ENCODE measurements at places on chromosomes 7 and 10. TPM values are rescaled to one million over a fixed set of nuclear protein-coding genes. Genes with fewer than 3 reads are reported as not detected.

Gene HOXA3
- 12.0 TPM for total RNA-seq

Gene MYL10
- total RNA-seq: not detected

DNA sequence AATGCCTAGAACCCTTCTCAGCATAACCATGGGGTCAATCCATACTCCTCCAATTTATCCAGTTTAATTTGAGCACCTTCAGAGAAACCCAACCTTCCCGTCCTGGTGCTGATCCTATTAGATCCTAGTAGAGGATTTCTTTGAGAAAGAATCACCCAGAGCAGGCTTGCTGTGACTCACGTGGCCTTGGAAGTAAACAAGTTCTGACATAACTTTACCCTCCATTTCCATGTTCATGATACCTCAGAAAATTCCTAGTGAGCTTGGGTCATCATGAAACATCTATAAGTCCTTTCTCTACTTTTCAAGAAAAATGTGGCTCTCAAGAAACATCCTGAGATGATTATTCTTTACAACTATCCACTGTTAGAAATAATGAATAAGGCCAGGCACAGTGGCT lies 71.7 kb downstream of the PRLHR start:
- no peak for DNase-seq

DNA sequence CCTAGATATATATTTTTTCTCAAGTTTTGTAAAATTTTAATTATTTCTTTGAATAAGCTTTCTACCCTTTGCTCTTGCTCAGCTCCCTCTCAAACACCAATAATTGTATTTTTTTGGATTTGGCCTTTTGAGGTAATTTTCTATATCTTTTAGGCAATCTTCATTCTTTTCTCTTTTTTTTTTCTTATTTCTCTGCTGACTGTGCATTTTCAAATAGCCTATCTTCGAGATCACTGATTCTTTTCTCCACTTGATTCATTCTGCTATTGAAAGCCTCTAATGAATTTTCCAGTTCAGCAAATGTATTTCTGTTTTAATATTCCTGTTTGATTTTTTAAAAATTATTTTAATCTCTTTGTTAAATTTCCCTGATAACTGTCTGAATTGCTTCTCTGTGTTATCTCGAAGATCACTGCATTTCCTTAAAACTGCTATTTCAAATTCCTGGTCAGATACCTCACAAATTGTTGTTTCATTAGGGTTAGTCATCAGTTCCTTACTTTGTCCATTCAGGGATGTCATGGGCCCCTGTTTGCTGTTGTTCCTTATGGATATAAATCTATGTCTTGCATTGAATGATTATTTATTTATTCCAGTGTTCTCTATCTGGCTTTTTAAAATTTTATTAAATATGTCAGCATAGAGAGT lies 100.1 kb upstream of the UNC5B start:
- DNase-seq: peak; percentile 31

- DNase-seq: no peak
Measured at GRCh38 chr7:105987046-105987445, 24.0 kb downstream of the CDHR3 start.

GRCh38 chr10:101301111-101301731 lies 52.7 kb upstream of the BTRC start:
- peak; percentile 44 for DNase-seq

Gene PNLIPRP2
- total RNA-seq: not detected

GRCh38 chr10:95346715-95347401 lies 56.1 kb upstream of the PDLIM1 start:
- DNase-seq: peak; percentile 23

DNA sequence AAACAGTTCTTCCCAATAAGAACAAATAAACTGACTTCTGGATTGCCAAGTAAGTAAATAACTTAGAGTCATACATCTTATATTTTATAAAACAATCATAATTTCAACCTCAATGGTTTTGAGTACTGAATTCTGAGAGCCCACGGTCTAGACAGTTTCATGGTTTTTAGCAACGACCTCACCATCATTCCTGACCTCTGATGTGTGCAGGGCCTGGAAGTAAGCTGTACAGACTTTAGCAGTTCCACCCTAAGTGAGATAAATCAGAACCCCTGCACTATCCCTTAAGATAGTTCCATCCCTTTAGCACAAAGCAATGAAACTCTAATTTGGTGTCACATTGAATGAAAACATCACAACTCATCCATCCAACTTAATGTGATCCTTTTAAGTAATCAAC lies 86.0 kb downstream of the NEBL start:
- DNase-seq: no peak

GRCh38 chr7:151873402-151873965 lies 3.4 kb downstream of the PRKAG2 start:
- no peak for DNase-seq

DNA sequence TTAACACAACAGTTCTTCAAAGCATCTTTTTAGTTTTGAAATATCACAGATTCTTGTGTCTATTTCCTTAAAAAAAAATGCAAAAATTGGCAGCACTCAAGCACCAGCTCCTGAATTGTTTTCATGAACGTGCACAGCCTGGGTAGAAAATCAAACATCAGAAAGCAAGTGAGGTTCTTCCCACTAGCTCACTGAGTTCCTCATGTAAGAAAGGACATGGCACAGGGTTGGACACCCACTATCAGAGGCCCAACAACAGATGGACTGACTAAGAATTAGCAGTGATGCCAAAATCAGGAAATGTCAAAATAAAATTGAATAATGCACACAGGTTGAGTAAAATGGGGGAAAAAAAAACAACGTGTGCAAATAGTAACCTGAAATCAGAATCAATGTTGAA lies 146.8 kb downstream of the PCLO start:
- no peak for DNase-seq

GRCh38 chr10:1244493-1244892 lies 188.3 kb downstream of the WDR37 start:
- DNase-seq: no peak

Gene ZNF33A
- 14.5 TPM for total RNA-seq

GRCh38 chr7:20329389-20330238 lies 1.1 kb upstream of the ITGB8 start:
- DNase-seq: peak; percentile 84

Gene AMPH
- 9.2 TPM for total RNA-seq

Gene NPY4R
- total RNA-seq: not detected

Gene CRYGN
- total RNA-seq: not detected

Gene TRPV5
- total RNA-seq: not detected

GRCh38 chr10:77590344-77591237 lies 47.0 kb downstream of the KCNMA1 start:
- DNase-seq: no peak

- no peak for DNase-seq
Measured at GRCh38 chr10:9228771-9229170, 1174.3 kb downstream of the GATA3 start.

- no peak for DNase-seq
Measured at GRCh38 chr10:109996766-109997171, 11.0 kb upstream of the ADD3 start.

DNA sequence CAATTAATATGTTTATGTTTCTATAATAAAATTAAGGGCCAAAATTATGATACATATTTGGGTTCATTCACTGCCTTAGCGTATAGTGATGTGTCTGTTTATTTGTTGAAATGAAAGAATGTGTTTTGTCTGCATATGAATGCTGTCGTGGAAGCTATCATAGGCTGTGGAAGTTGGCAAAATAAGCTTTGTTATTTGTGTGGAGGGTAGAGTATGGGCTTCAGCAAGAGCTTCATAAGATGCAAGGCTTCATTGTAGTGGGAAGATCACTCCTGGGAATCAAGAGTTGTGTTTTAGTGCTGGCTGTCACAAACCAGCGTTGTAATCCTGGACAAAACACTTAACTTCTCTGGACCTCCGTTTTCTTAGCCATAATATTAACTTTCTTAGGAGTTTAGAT lies 2.5 kb downstream of the SLK start:
- DNase-seq: no peak

GRCh38 chr10:80988755-80989154 lies 451.1 kb downstream of the SH2D4B start:
- no peak for DNase-seq

Gene GNGT1
- total RNA-seq: not detected

All from endothelial cell of umbilical vein (primary cell).